ENCODE measurements at places on chromosomes 12 and 14.

GRCh38 chr12:124605150-124605882 is 37.9 kb upstream of the NCOR2 start:
- no peak for DNase-seq

GRCh38 chr14:102297436-102298170 is 7.4 kb downstream of the MOK start:
- no peak for DNase-seq

- DNase-seq, result no peak
These were observed 69.2 kb upstream of the MED13L start for GRCh38 chr12:116346741-116347140.

DNA sequence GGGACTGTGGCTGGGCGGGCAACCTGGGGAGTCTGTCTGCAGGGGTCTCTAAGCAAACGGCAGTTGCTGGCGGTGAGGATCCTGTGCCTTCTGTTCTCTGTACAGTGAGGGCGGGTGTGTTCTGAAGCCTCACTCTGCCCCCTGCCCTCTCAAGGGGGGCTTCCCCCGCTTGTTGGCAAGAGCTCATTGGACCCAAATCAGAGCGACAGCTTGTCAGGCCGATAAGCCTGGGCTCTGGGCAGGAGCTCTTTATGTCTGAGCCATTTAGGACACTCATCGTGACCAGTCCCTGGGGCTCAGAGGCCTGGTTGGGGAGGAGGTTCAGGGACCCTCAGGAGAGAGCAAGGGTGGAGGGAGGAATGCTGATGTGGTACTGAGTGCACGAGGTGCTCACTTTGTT is 136.0 kb downstream of the TSPAN9 start:
- DNase-seq, result no peak

DNA sequence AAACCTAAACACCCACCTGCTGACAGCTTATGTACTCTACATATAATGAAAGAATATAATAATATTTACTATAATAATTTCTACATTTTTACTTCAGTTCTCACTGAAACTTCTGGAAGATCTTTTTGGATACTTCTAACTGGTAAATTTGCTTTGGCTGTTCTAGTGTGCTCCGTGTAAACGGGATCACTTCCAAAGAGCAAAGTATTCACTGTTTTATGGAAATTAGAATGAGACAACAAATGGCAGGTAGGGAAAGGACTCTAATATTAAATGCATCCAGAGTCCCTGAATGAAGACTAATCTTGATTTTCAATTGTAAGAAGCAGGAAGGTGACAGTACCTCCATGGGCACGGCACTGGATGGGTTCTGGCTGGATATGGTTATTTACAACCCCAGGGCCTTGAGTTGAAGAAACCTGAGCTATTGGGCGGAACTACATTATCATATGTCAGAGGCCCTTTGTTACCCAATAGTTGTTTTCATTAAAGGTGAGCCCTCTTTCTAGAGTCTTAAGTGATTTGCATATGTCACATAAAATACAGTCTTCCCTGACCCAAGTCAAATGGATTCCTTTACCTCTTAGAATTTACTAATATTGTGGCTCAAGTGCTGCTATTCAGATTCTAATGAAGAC is 10.7 kb downstream of the ERP29 start:
- DNase-seq, result no peak

GRCh38 chr12:132481345-132481744 is 8.6 kb upstream of the FBRSL1 start:
- DNase-seq, result no peak

GRCh38 chr14:71714225-71714624 is 218.0 kb upstream of the RGS6 start:
- DNase-seq, result no peak

GRCh38 chr14:22776215-22776614 is 9.7 kb downstream of the OXA1L start:
- DNase-seq, result no peak

GRCh38 chr12:21509768-21510167 is 8.2 kb downstream of the GOLT1B start:
- no peak for DNase-seq

GRCh38 chr14:91149462-91149861 is 35.6 kb downstream of the DGLUCY start:
- DNase-seq, result no peak

DNA sequence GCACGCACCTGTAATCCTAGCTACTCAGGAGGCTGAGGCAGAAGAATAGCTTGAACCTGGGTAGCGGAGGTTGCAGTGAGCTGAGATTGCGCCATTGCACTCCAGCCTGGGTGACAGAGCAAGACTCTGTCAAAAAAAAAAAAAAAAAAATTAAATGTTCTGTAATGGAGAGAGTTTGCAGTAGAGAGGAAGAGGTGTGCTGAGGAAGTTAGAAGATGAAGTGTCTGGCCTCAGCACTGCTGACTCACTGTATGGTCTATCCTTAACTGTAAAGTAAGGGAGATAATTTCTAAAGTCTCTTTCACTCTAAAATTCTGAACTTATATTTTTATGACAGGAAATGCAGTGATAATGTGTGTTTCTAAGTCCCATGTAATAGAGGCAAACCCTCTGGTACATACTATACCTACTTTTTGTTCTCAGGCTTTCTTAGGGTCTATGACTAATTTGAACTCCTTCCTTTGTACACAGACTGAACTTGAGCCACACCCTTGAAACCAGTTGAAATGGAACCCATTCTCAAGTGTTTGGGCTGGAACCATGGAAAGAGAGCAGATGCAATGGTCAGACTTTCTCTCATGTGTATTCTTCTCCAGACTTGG is 278.1 kb upstream of the FAR2 start:
- DNase-seq, result no peak

DNA sequence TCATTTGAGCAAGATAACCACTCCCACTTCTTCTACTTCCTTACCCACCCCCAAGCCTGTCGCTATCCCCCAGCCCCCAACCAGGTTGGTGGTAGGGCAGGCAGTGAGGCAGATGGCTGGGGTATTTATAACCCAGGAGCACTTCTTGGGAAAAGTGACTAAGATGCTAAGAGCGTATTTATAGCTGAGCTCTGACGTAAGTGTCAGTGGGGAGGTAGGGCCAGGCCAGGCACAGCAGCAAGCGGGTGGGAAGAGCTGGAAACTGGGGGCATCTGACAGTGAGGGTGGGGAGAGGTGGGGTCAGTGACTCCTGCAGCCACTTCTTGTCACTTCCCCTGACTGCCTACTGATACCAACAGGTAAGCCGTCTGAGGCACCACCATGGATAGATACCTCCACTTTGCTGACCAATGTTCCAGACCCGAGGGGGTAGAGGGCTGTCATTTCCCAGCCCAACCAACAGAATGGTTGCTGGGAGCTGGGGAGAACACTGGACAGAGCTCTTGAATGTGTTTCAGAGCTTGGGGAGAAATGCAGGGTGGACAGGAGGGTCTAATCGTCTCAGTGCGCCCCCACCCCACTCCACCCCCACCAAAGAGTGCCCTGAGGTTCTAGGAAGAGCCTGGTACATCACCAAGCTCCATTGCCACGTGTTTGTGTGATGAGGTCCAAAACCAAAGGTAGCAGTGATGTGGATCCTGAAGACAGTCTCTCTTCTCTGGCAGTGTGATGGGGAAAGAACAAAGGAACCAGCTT is 2.7 kb upstream of the INHBE start:
- no peak for DNase-seq

DNA sequence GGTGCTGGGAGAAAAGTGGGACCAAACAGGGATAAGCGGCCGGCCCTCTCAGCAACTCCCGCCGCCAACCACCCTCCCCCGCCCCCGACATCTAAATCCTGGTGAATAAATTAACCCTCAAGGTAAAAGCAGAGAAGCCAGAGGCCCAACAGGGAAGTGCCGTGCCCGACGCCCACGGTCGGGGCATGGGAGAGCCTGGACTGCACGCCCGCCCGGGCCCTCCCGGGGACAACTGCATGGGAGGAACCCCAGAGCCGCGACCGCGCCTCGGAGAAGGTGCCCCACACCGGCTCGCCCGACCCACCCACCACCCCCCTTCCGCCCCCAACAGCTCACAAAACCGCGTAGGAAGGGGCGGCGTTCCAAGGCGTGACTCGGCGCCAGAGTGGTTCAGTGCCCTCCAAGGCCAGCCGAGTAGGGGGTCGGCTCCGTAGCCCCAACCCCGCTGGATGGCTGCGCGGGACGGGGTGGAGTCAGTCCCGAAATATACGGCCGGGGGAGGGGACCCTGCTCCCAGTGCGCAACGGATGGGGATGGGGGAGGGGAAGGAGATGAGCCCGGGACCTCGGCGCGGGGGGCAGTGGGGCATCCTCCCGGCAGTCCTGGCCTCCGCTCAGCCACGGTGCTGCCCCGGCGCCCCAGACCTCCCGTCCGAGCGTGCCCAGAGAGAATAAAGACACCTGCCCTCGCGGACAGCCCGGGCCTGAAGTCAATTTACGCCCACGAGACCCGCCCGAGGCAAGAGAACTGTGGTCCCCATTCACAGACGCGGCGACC is 732 bp downstream of the SLC25A29 start:
- no peak for DNase-seq

GRCh38 chr14:54785136-54785777 is 117.4 kb downstream of the GCH1 start:
- DNase-seq, result no peak

- no peak for DNase-seq
These were observed 30.6 kb upstream of the C14orf180 start for GRCh38 chr14:104548802-104549535.

- peak; percentile 75 for DNase-seq
These were observed 126.9 kb downstream of the DUSP6 start for GRCh38 chr12:89225401-89225800.

- DNase-seq, result no peak
These were observed 13.8 kb upstream of the NELL2 start for GRCh38 chr12:44889926-44890325.

DNA sequence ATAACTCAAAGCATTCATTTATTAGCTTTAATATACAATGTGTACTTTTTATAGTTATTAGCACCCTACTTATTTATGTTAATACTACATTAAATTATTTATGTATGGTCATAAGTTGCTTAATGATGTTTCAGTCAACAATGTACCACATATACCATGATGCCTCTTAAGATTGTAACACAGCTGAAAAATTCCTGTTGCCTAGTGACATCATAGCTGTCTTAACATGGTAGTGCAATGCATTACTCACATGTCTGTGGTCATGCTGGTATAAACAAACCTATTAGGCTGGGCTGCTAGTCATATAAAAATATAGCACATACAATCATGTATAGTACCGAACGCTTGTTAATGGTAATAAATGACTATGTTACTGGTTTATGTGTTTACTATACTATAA is 120.4 kb downstream of the ANO6 start:
- DNase-seq, result no peak

- DNase-seq, result no peak
These were observed 5.2 kb upstream of the NRDE2 start for GRCh38 chr14:90336985-90337384.

GRCh38 chr12:82647853-82648252 is 38.9 kb upstream of the TMTC2 start:
- DNase-seq, result no peak

DNA sequence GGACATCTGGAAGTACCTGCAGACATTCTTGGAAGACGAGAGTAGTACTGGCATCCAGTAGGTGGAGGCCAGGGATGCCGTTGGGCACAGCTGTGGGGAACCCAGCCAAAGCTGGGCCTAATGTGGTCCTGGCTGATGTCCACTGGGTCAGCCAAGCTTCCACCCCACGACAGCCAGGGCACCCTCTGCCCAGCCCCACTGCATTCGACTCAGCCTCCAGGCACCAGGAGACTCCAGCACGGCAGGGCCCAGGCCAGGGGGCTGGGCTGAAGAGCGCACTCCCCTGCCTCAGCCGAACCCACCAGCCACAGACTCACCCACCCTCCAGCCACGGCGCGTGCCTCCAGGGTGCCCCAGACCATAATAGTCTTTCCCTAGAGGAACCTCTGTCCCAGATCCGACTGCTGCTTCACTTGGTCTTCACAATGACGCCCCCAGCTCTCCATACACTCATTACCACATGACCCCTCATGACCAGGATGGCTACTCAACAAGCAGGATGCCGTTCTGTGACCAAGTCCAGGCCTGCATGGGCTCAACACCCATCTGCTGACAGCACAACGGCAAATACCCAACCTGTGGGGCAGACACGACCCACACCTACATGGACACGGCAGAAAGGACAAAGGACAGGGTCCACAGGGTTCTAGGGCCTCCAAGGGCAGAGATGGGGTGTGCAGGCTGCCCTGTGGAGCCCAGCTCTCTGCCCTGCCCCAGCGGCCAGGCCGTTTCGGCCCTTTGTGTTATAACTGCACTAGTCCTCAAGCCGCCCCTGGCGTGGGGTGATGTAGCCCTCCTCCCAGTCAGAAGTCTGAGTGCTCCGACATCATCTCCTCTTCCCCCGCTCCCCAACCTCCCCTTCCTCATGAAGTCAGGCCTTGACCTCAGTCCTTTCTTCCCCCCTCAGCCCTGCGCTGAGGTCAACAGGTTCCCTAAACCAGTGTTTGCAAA is 22.8 kb downstream of the ITPK1 start:
- no peak for DNase-seq

GRCh38 chr12:22255097-22255496 is 79.4 kb downstream of the ST8SIA1 start:
- DNase-seq, result no peak

- no peak for DNase-seq
These were observed 25.9 kb downstream of the SUDS3 start for GRCh38 chr12:118402251-118402650.

DNA sequence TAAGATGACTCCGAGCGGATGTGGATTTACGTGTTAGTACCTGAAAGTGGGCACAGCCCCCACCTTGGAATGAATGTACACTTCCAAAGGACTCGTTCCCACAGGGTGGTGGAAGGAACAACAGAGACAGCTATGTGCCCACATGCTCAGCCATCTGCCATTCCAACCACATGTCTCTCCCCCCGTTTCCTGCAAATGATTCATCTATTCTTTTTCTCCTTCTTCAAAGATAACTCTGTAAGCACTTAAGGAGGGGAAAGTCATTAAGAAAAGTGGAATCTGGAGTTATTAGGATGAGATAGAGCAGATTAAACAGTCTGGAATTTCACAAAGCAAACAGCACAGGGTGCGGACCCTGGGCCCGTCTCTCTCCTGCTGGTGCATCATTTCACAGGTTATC is 18.5 kb upstream of the DUSP6 start:
- no peak for DNase-seq

Data from stimulated activated CD4-positive, alpha-beta T cell treated with anti-CD3 and anti-CD28 coated beads, TNF-alpha, amount 100 ng/mL, for 24 hours (primary cell).